ENCODE measurements at places on chromosomes 2 and 18. TPM values are rescaled to one million over a fixed set of nuclear protein-coding genes. Genes with fewer than 3 reads are reported as not detected.

DYNAP gene
- total RNA-seq = not detected

ABCA12 gene
- 0.14 TPM for total RNA-seq

ALPP gene
- total RNA-seq = 0.84 TPM

ZNF521 gene
- total RNA-seq = not detected

RBFA gene
- total RNA-seq = 23.8 TPM

BABAM2 gene
- total RNA-seq = 36.0 TPM

FBLN7 gene
- 2.9 TPM for total RNA-seq

HOXD8 gene
- total RNA-seq = 11.6 TPM

LYPD6B gene
- total RNA-seq = not detected

IRS1 gene
- 6.6 TPM for total RNA-seq

ACTG2 gene
- total RNA-seq = not detected

CACNB4 gene
- total RNA-seq = 2.2 TPM

GALR1 gene
- not detected for total RNA-seq

EGR4 gene
- not detected for total RNA-seq

PXDN gene
- total RNA-seq = 98.5 TPM

NEU2 gene
- not detected for total RNA-seq

FAM237A gene
- not detected for total RNA-seq
